ENCODE measurements at places on chromosomes 13 and 19. TPM values are rescaled to one million over a fixed set of nuclear protein-coding genes. Genes with fewer than 3 reads are reported as not detected.
A peak's percentile ranks its signal among the peaks of the same experiment; 100 is the strongest.

The LGALS14 gene
- total RNA-seq = not detected

- no peaks in the 10 kb centered on the region for H3K4me1 ChIP-seq
- DNase-seq = no peak
- H3K27ac ChIP-seq = no peak overlapping the region
- no peak overlapping the region for H3K4me3 ChIP-seq
These were observed 8.1 kb upstream of the CYP2F1 start for GRCh38 chr19:41106177-41106576.

GRCh38 chr19:51739466-51740213 is 12.0 kb downstream of the FPR1 start:
- peaks cover 44% of the 10 kb centered on the region for H3K27me3 ChIP-seq
- peak overlapping the region; percentile 41 for H3K27ac ChIP-seq
- H3K36me3 ChIP-seq = no peaks in the 10 kb centered on the region
- H3K4me1 ChIP-seq = peaks cover 3% of the 10 kb centered on the region
- H3K4me3 ChIP-seq = no peak overlapping the region
- no peak for DNase-seq

- peaks cover 22% of the 10 kb centered on the region for H3K4me1 ChIP-seq
- H3K27me3 ChIP-seq = no peaks in the 10 kb centered on the region
These were observed 839 bp downstream of the COG6 start for GRCh38 chr13:39656325-39656677.

- no peak overlapping the region for H3K27ac ChIP-seq
- H3K4me3 ChIP-seq = no peak overlapping the region
- DNase-seq = no peak
- H3K36me3 ChIP-seq = peaks cover 10% of the 10 kb centered on the region
- H3K4me1 ChIP-seq = peaks cover 13% of the 10 kb centered on the region
These were observed 3.8 kb upstream of the MLNR start for GRCh38 chr13:49216334-49216733.

DNA sequence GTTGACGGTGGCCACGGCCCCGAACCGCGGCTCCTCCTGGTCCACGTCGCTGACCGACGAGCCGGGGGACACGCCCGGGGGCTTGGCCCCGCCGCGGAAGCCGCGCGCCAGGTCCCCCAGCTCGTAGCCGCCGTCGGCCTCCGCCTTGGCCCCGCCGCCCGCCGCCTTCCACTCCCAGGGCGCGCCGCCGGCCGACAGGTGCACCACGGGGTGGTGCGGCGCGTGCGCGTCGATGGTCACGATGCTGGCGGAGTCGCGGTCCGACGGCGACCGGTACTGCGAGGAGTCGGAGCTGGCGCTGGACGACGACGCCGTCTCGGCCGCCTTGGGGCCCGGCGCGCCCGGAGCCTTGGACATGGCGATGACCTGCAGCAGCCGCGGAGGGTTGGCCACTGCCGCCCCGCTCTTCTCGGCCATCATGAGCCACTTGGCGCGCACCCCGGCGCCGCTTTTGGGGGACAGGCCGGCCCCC is 9.0 kb downstream of the PLPPR3 start:
- no peak for DNase-seq
- H3K27ac ChIP-seq = no peak overlapping the region
- H3K27me3 ChIP-seq = no peaks in the 10 kb centered on the region

The THSD8 gene
- 3.0 TPM for total RNA-seq

The CEACAM20 gene
- not detected for total RNA-seq

GRCh38 chr19:35249848-35250711 is 1.3 kb downstream of the LSR start:
- DNase-seq = no peak
- no peaks in the 10 kb centered on the region for H3K27me3 ChIP-seq
- peak overlapping the region; percentile 91 for H3K4me3 ChIP-seq
- H3K27ac ChIP-seq = peak overlapping the region; percentile 6
- H3K36me3 ChIP-seq = peaks cover 2% of the 10 kb centered on the region
- peaks cover 37% of the 10 kb centered on the region for H3K4me1 ChIP-seq

The RNF17 gene
- total RNA-seq = 1.1 TPM

- H3K36me3 ChIP-seq = no peaks in the 10 kb centered on the region
- no peaks in the 10 kb centered on the region for H3K4me1 ChIP-seq
- no peak overlapping the region for H3K4me3 ChIP-seq
- H3K27ac ChIP-seq = no peak overlapping the region
- H3K27me3 ChIP-seq = peaks cover 25% of the 10 kb centered on the region
These were observed 173.7 kb upstream of the ZNF507 start for GRCh38 chr19:32171719-32172151.

DNA sequence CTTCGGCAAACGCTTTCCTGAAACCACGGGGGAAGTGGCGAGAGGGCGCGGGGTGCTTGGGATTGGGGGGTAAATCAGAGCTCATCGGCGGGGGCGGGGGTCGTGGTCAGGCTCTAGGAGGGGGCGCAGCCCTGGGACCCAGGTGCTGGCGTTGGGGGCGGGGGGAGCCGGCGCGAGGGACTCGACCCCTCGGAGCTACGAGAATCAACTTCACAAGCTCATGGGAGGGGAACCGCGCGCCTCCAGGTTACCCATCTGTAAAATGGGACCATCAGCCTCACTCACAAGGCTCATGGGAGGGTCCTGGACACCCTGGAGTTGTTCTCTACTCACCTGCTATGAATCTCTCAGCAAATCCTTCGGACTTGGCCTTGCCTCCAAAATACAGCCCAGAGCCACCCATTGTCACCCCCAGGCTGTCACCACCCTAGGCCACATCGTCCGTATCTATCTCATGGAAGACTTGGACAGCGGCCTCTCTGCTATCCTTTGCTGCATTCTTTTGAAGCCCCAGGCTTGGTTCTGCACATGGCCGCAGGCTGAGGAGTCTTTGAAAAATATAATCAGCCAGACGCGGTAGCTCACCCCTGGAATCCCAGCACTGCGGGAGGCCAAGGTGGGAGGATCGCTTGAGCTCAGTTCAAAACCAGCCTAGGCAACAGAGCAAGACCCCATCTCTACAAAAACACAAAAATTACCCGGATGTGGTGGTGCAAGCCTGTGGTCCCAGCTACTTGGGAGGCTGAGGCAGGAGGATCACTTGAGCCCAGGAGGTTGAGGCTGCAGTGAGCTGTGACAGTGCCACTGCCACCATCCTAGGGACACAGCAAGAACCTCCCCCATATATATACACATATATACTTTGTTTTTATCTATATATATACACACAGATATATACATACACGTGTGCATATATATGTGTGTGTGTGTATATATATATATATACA is 939 bp upstream of the RANBP3 start:
- peak overlapping the region; percentile 98 for H3K4me3 ChIP-seq
- no peaks in the 10 kb centered on the region for H3K27me3 ChIP-seq
- H3K36me3 ChIP-seq = peaks cover 8% of the 10 kb centered on the region
- H3K4me1 ChIP-seq = peaks cover 42% of the 10 kb centered on the region
- DNase-seq = no peak

- peaks cover 3% of the 10 kb centered on the region for H3K36me3 ChIP-seq
- peaks cover 48% of the 10 kb centered on the region for H3K4me1 ChIP-seq
These were observed 24.4 kb downstream of the ELF1 start for GRCh38 chr13:40994581-40995230.

The LGI4 gene
- total RNA-seq = 0.52 TPM

The ZNF8 gene
- total RNA-seq = 5.6 TPM

The C1QTNF9 gene
- not detected for total RNA-seq

- no peaks in the 10 kb centered on the region for H3K36me3 ChIP-seq
- peaks cover 47% of the 10 kb centered on the region for H3K27me3 ChIP-seq
- DNase-seq = no peak
These were observed 2.4 kb downstream of the DZIP1 start for GRCh38 chr13:95642028-95642621.

The SBK3 gene
- not detected for total RNA-seq

DNA sequence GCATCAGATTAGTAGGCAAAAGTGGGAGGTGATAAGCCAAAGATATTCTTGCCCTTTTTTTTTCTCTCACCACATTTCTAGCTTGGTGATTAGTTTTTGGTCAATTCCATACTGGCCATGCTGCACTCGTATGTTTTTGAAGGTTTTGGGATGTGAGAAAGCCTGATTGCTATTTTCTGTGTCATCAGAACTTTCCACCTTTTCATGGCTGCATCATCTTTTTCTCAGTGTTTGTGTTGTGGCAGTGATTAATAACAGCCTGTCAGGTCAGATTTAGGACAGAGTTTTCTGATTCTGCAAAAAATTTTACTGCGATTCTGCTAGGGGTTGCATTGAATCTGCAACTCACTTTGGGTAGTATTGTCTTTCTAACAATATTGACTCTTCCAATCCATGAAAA is 32.9 kb downstream of the PSG1 start:
- peaks cover 41% of the 10 kb centered on the region for H3K27me3 ChIP-seq
- H3K36me3 ChIP-seq = no peaks in the 10 kb centered on the region
- no peak overlapping the region for H3K27ac ChIP-seq

DNA sequence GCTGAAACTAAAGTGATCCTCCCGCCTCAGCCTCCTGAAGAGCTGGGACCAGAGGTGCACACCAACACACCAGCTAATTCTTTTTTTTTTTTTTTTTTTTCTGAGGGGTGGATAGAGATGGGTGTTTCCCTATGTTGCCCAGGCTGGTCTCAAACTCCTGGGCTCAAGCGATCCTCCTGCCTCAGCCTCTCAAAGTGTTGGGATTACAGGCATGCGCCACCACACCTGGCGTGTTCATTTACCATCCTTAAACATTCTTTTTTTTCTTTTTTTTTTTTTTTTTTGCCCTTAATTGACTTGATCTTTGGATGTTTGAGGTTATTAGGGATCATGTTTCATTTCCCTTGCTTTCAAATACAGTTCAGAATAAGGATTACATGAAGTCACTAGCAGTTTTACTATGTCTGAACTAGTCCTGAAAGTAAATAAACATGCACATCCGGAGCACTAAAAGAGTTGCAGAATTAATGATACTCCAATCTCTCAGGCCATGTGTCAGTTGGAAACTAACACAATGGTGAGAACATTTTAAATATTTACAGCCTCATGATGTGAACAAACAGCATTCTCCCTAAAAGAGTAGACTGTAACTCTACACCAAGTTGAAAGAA is 10.2 kb downstream of the UTP14C start:
- H3K4me3 ChIP-seq = no peak overlapping the region
- H3K27ac ChIP-seq = no peak overlapping the region
- peaks cover 3% of the 10 kb centered on the region for H3K4me1 ChIP-seq
- H3K27me3 ChIP-seq = no peaks in the 10 kb centered on the region
- DNase-seq = no peak

The CYP4F2 gene
- not detected for total RNA-seq

DNA sequence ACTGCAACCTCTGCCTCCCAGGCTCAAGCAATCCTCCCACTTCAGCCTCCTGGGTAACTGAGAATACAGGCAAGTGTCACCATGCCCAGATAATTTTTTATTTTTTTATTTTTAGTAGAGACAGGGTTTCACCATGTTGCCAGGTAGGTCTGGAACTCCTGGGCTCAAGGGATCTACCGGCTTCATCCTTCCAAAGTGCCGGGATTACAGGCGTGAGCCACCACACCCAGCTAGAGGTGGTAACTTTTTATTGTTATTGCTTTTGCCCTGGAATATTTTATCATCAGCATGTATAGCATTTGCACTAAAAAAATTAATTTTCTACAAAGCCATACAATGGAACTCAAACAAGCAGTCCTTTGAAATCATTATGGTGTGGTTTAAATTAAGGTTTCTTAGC is 14.0 kb downstream of the HAUS8 start:
- H3K4me1 ChIP-seq = peaks cover 15% of the 10 kb centered on the region
- H3K27ac ChIP-seq = no peak overlapping the region
- H3K27me3 ChIP-seq = no peaks in the 10 kb centered on the region
- peaks cover 3% of the 10 kb centered on the region for H3K36me3 ChIP-seq

DNA sequence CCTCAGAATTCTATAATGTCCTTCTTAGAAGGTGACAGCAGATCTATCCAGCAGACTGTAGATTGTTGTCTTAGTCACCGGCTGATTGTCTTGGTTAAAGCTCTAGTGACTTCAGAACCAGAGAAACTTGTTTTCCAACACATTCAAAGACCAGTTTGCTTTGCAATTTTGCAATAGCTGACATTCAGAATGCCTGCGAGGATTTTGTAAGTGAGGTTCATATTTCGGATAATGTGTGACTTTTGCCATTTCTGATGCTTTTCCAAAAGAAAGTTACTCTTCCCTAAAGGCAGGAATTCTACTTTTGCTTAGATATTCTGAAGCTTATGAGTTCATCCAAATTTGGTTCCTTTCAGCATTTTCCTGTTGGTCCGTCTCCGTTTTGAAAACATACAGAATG is 13.2 kb downstream of the SPINT2 start:
- H3K36me3 ChIP-seq = no peaks in the 10 kb centered on the region
- no peak for DNase-seq
- no peak overlapping the region for H3K4me3 ChIP-seq
- H3K4me1 ChIP-seq = peaks cover 8% of the 10 kb centered on the region
- H3K27ac ChIP-seq = no peak overlapping the region
- H3K27me3 ChIP-seq = no peaks in the 10 kb centered on the region

- H3K4me1 ChIP-seq = peaks cover 29% of the 10 kb centered on the region
- peak overlapping the region; percentile 86 for H3K27ac ChIP-seq
- H3K36me3 ChIP-seq = peaks cover 9% of the 10 kb centered on the region
- DNase-seq = no peak
- H3K27me3 ChIP-seq = no peaks in the 10 kb centered on the region
- peak overlapping the region; percentile 53 for H3K4me3 ChIP-seq
These were observed 89.3 kb downstream of the MIPEP start for GRCh38 chr13:23799945-23800344.

The UPF1 gene
- total RNA-seq = 135 TPM

DNA sequence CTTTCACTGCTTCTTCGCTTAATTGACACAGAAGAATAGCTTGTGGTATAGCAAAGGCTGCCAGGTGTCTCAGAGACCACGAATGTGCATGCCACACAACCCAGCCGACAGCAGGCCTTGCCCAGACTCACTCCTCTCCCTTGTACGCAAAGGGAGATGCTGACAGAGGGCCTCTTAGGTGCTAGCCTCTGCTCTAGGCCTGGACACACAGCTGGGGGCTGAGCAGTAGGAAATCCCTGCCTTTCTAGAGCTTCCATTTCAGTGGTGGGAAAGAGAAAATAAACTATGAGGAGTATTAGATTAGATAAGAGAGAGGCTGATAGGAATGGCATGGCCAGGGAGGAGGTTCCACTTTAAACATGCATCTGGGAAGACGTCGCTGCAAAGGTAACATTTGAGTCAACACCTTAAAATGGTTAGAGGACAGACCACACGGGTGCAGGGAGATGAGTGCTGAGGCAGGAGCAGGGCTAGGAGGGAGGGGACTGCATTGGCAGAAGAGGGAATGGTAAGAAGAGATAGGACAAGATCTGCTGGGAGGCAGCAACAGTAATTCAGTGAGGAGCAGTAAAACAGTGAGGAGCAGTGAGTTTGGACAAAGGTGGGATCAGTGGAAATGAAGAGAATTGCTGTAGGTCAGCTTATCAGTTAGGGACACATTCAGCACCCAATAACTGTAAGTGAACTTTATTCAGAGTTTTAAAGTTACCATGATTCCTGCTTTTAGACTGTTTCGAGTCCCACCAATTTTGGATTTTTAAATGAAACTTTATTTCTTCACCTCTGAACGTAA is 100.0 kb downstream of the RNF17 start:
- H3K36me3 ChIP-seq = peaks cover 1% of the 10 kb centered on the region
- H3K4me1 ChIP-seq = peaks cover 4% of the 10 kb centered on the region
- H3K27me3 ChIP-seq = peaks cover 26% of the 10 kb centered on the region
- DNase-seq = no peak
- no peak overlapping the region for H3K27ac ChIP-seq
